ENCODE measurements at places on chromosomes 7 and 10.

GRCh38 chr7:51019891-51020870 lies 237.5 kb upstream of the GRB10 start:
- no peak for DNase-seq

DNA sequence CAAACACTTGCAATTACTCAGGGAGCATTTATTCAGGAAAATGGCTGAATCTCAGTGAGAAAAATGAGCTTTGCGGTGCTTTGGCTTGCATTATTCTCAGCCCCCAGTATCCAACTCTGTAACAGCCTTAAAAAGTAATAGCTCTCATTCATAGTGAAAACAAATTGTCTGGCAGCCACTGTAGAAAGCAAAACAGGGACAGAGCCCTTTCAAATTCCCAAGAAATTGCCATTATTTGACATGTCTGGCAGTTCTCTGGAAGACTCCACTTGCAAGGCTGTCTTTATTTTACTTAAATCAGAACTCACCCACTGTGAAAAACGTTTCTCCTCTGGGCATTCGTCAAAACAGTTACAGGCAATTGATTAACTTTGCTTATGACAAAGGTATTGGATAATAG lies 122.5 kb downstream of the NPSR1 start:
- no peak for DNase-seq

GRCh38 chr10:128061306-128062300 lies 64.6 kb downstream of the MKI67 start:
- no peak for DNase-seq

DNA sequence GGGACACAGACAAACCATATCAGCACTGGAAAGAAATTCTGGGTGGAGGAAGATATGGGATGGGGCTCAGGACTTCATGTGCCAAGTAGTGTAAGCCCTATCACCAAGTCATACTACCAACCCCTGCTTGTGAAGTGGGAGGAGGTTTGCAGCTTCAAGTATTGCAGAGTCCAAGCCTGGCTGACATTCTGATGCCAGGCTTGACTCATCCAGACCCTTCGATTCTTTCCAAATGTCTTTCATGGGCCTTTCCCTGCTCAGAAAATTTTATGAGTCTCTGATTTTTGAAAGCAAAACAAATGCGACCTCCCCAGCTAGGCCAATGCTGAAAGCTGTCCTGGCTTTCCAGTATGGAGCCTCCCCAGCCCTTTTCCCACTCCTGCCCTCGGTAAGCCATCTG lies 45.1 kb upstream of the SMNDC1 start:
- DNase-seq = no peak

- DNase-seq = no peak
These were observed 9.2 kb downstream of the CCDC201 start for GRCh38 chr7:45863715-45864114.

- DNase-seq = no peak
These were observed 222.2 kb downstream of the NEBL start for GRCh38 chr10:20674926-20675325.

DNA sequence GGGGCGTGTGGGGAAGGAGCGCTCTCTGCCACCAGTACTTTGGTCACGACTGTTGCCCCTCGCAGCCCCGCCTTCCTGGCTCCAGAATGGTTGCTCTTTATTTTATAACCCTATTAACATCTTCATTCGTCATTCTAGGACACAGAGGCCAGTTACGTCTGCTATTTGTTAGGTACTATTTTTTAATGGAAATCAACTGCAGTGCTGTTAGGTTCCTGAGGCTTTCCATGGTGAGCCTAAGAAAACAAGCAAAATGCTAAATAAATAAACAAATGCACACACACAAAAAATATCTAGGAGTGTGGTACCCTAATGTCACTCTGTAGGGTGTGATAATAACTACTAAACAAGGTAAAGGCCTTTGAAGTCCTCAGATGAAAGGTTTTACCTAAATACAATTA lies 71.1 kb downstream of the SLC37A3 start:
- no peak for DNase-seq

- DNase-seq = no peak
These were observed 1375.1 kb upstream of the LRRTM3 start for GRCh38 chr10:65550761-65551160.

- no peak for DNase-seq
These were observed at the start of gene GSTO1 for GRCh38 chr10:104254493-104255310. GSTO1 (plus strand) TSS chr10:104254892; CDS start chr10:104254929, 37 bp downstream.

DNA sequence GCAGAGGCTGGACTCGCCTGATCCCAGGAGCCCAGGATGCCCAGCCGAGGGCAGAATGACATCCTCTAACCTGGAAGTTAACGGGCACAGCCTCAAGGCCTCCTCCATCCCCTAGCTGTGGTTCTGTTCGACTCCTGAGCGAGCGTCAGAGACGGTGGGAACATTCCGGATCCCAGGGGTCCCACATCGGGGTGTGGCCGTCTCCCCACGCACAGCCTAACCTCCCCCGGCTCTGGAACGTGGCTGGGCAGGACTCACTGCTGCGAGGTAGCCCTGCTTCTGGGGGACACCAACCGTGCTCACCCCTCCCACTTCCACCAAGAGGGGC lies 8.4 kb downstream of the FOXL3 start:
- no peak for DNase-seq

- DNase-seq = no peak
These were observed 28.6 kb upstream of the RASGEF1A start for GRCh38 chr10:43295436-43295835.

DNA sequence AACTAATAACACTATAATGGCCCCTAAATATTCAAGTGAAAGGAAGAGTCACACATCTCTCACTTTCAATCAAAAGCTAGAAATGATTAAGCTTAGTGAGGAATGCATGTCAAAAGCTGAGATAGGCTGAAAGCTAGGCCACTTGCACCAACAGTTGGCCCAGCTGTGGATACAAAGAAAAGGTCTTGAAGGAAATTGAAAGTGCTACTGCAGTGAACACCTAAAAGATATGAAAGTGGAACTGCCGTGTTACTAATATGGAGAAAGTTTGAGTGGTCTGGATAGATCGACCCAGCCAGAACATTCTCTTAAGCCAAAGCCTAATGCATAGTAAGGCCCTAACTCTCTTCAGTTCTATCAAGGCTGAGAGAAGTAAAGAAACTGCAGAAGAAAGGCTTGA lies 12.1 kb upstream of the SNX13 start:
- no peak for DNase-seq

DNA sequence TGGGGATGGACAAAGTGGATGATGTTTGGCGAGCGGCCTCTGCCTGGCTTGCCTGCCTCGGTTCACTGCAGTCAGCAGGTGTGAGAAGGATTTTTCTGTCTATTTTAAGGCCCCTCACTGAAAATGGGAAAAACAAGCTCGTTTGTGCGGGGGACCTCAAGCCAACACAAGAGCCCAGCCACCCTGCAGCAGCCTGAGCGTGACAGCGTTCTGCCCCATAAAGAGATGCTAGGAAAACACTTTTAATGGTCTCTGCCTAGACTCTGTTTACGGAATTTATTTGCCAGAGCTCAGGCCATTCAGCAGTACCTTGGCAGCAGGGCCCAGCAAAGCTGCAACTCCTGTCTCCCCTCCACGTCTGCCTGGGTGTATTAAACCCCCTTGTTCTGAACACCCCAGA lies 131.7 kb downstream of the GRK5 start:
- DNase-seq = no peak

DNA sequence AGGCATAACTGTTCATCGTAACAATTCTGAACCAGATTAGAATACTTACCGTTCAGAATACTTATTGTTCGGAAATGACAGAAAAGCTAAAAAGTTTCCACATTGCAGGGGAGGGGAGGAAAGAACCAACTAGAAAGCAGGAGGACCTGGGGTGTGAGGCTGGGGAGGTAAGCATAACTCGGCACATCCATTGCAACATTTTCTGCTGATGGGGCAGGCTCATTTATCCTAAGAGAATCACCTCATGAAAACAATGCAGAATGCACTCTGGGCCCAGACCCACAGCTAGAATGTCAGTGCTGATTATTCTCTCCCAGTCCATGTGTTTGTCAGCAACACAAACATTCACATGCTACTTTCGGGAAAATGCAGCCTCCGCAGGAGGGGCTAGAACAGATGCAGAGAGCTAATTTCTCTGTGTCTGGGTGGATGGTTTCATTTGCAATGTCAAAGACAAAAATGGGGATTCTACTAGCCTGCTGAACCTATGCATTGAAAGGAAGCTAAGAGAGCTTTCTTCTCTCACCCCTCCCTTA lies 9.6 kb downstream of the DNMBP start:
- DNase-seq = no peak

GRCh38 chr7:31234836-31235605 lies 105.5 kb downstream of the NEUROD6 start:
- no peak for DNase-seq

DNA sequence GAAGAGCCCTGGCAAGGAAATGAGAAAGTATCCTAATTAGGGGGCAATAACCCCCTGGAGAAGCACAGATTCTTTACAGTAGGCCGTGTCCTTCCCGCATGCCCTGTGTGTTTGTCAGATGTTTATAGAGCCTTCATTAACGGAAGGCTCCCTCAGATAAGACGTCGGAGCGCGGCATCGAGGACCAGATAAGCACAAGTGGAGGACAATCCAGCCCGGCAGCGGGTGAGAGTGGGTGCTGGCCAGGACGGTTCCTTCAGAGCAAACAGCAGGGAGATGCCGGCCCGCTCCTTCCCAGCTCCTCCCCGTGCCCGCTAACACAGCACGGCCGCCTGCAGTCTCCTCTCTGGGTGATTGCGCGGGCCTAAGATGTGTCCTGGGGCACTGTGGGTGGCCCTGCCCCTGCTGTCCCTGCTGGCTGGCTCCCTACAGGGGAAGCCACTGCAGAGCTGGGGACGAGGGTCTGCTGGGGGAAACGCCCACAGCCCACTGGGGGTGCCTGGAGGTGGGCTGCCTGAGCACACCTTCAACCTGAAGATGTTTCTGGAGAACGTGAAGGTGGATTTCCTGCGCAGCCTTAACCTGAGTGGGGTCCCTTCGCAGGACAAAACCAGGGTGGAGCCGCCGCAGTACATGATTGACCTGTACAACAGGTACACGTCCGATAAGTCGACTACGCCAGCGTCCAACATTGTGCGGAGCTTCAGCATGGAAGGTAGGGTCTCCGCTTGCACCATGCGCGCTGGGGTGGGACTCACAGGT lies at the start of gene GDF2:
TSS of gene GDF2 (plus strand) at position 155 of the 762 bp plus-strand sequence. CDS start at position 370, 215 bp downstream.
- DNase-seq = no peak

DNA sequence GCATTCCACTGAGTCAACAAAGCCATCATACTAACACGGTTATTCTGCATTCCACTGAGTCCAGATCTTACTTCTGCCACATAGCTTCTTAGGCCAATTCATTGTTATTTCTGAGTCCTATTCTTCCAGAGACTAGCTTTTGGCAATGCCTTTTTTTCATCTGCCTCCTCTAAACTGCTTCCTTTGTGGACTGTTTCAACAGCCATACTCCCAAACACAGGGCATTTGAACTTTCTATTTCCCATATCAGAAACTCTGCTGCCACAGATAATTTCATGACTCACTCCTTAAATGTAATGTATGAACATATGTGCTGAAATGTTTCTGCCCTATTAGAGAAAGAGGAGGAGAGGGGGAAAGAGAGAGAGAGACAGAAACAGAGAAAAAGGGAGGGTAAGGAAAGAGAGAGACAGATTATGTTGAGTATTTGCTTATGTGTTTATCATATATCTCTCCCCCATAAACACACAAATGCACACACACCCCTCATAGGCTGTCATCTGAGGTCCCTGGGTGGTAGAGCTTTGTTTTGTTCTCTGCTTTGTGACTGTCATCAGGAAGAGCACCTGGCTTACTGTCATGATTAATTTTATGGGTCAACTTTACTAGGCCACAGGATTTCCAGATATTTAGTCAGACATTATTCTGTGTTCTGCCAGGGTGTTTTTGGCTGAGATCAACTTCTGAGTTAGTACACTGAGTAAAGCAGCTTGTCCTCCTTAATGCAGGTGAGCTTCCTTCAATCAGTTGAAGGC lies 308.0 kb upstream of the KCND2 start:
- no peak for DNase-seq

DNA sequence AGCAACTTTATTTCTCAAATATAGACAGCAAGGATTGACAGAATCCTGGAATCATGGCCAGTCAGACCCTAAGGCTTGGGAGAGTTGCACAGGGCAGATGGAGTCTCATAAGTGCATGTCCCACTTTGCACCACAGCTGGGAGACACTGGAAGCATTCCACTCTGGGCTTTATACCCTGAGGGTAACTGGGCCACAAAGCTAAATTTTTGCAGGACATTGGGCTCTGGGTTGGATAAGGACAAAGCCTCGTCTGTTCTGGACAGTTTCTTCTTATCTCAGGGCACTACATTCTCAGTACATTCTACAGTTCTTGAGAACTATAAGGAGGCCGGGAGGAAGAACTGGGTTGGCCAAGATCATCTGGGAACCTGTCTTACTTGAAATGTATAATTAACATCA lies 158.3 kb upstream of the IGFBP3 start:
- DNase-seq = no peak

Measured in NCI-H2081 treated with DMSO at 0.1 percent for 48 hours (cell line).